ENCODE measurements at places on chromosomes 5 and 9.

DNA sequence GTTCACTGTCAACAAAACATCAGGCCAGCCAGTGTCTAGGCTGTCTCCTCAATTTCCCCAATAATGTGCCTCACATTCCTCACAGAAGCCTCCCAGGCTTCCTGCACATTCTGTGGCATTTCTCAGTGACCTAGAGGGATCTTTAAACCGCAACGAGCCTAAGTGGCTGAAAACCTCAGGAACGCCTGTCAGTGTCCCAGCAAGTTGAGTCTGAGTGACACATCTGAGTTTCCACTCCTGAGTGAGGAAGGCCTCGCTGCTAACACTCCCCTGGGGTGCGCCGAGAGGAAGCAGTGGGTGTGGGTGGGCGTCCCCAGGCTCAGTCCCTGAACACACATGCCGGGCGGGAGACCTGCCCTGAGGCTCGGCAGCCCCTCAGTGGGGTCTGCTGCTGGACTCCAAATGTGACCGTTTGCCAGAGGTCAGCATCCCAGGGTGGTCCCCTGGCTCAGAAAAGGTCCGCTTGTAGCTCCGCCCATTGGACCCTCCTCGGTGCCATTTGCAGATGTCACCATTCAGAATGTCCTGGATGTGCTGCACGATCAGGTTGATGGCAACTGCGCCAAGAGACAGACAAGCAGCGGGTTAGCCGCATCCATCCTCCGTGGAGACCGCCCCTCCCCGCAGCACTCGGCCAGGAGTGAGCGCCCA lies 6.3 kb downstream of the UCK1 start:
- no peak for DNase-seq

GRCh38 chr5:127813633-127814587 lies 110.7 kb downstream of the CCDC192 start:
- no peak for DNase-seq

- no peak for DNase-seq
Measured at GRCh38 chr9:69044240-69045219, 9.0 kb downstream of the FXN start.

DNA sequence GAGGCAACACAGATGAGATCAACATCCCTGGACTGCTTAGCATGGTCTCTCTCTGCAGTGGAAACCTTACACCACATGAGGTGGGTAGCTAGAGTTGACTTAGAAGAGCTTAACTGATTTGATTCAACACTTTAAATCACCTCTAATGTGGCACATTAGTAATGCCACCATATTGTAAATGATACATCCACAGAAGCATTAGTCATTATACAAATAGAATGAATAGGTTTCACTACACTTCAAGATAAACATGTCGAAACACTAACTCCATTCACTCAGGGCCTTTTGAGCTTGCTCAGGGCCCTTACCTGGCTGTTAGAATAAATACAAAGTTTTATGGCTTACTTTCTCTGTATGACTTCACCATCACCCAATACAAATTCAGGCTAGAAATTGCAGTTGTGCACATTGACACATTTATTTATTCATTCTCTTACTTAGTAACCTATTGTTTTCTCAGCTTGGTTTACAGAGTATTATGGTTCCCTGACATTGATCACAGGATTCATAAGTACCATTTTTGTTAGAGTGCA lies 9.3 kb upstream of the SMAD5 start:
- DNase-seq = no peak

- no peak for DNase-seq
Measured at GRCh38 chr9:89808076-89808755, 203.4 kb downstream of the GADD45G start.
